ENCODE measurements at places on chromosomes 3 and 15.

DNA sequence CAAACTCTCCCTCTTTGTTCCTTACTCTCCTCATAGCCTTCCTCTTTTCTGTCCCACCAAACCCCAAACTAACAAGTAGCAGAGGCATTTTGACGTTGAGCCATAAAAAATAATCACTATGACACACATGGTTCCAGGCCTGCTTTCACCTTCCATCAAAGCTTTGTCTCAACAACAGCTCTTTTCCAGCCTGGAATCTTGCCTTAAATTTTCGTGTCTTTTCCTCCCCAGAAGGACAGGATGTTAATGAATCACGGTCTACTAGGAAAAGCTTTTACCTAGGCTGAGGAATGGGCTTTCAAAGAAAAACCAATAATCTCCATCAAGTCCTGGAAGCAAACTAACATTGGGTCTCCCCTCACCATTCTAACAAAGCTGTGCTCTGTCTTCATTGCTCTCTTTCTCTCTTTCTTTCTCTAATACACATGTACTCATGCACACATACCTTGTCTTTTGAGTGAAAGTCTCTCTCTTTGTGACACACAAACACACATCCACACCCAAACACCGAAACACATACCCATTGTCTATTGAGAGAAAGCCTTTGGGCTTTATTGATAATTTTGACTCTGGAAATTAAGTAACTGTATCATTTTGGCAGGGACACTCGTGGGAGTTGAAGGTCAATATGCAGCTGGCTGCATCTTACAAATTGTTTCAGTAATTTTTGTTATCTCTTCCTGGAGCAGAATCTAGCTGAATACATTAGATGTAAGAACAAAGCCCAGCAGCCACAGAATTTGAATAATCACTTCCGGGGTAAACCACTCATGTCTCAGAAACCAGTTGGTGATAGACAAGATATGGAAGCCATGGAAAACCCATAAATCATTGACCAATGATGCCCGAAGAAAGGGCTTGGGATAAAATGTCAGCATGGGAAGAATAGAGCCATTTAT, 107.4 kb upstream of the SLC4A7 start:
- DNase-seq: peak; percentile 22

GRCh38 chr3:122067214-122067550, 12.0 kb downstream of the CD86 start:
- DNase-seq: peak; percentile 47

- DNase-seq: no peak
These were observed 39.0 kb upstream of the MYO5C start for GRCh38 chr15:52334491-52335160.

DNA sequence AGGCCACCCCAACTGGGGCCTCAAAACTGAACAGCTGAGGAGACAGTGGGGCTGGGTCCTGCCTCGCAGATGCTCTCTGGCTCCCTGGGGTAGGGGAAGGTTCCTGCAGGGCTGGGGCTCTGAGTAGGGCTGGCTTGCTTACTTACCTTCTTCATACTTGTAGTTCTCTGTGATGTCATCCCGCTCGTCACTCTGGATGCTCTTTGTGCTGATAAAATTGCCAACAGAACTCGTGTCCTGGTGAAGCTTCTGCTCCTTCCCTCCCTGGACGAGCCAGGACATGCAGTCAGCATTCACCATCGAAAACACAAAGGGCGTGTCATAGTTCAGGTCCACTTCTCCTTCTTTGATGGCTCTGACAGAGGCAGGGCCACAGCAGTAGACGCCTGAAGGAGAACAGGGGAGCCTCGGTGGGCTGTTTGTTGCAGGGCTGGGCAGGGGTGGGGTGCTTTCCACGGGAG, 17.9 kb upstream of the EPB42 start:
- no peak for DNase-seq
